Natural killer cell (primary cell): ENCODE measurements at places on chromosomes 3 and 15. TPM values are rescaled to one million over a fixed set of nuclear protein-coding genes. Genes with fewer than 3 reads are reported as not detected.

- DNase-seq, result no peak
Measured at GRCh38 chr3:149180057-149180573, 41.5 kb downstream of the CP start.

DNA sequence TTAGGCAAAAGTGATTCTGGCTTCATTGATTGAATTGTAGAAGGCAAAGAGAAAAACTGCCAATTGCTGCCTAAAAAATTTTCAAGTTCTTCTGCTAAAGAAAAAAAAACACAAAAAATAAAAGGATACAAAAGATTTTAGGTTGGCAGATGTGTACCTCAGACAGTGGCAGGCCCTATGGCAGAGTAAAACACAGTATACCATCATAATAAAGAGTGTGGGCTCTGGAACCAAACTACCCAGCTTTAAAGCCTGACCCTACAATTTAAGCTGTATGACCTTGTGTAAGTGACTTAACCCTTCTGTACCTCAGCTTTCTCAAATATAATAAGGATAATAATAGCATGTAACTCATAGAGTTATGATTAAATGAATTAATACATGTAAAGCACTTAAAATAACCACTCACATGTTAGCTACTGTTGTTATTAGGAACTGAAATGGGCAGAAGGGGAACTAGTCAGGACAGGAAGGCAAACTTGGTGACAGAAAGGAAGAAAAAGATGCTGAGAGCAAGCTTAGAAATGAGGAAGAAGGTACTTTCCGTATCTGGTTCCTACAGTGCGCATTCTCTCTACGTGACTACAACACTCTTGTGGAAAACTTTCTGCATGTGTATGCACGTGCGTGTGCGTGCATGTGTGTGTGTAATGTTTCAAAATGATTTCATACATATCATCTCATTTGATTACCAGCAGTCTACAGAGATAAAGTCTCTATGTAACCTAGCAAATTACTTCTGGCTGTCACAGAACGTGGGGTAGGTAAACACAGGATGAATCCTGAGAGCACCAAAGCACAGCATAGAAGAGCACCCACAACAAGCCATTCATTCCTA is 13.6 kb upstream of the GATM start:
- DNase-seq, result no peak

GRCh38 chr15:37019479-37020433 is 80.6 kb downstream of the MEIS2 start:
- DNase-seq, result no peak

GRCh38 chr3:74106925-74107324 is 482.2 kb upstream of the PDZRN3 start:
- DNase-seq, result no peak

DNA sequence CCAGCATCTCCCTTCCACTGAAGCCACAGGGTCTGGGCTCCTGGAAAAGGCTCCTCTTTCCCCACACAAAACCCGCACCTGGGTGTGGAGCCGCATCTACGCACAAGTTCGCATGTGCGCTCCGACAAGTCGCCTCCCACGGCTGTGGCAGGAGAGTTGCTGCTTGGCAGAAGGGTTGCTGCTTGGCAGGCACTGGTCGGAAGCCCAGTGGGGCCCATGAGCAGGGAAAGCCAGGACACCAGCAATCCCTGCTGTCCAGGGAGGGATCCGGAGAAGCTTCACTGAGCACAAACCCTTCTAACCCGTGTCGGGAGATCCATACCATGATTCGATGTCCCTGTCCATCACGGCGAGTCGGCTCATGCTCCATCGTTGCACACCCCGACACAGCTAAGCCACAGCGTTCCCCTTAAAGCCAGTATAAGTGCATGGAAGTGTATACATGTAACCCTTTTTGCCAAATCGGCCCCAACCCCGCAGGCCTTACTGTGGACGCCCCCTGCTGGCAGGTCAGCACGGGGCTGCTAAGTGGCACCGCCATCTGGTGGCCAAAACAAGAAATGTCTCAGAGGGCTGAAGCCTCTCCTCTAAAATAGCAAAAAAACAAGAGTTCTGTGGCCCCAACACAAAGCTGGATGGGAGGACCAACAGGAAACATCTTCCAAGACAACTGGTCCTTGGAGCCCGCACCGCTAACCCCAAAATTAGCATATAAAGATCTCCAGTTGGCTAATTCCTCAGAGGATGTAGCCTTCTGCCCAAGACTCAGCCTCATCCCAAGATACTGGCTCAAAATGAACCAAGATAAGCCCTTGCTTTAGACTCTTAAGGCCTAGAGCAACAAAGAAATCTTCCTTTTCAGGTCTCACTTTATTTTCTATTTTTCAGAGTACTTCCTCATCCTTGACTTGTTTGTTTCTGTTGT is 8.3 kb downstream of the ANKRD63 start:
- DNase-seq, result peak; percentile 86

- DNase-seq, result no peak
Measured at GRCh38 chr3:66904831-66905493, 93.1 kb upstream of the KBTBD8 start.

DNA sequence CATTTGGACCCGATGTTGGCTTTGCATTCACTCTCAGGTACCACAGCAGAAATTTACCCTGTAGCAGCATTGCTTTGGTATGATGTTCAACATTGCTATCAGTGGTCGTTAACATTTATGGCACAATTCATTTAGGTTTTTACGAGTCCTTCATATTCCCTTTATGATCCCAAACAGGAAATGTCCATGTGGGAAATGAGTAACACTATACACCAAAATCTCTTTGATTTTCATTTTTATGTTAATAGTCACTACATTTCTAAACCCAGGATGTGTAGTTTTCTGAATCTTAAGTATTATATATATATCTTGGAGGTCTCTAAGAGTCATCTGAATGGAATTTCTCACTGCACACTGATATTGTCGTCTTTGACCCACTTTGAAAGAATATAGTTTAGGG is 78.5 kb upstream of the RBMS3 start:
- no peak for DNase-seq

DNA sequence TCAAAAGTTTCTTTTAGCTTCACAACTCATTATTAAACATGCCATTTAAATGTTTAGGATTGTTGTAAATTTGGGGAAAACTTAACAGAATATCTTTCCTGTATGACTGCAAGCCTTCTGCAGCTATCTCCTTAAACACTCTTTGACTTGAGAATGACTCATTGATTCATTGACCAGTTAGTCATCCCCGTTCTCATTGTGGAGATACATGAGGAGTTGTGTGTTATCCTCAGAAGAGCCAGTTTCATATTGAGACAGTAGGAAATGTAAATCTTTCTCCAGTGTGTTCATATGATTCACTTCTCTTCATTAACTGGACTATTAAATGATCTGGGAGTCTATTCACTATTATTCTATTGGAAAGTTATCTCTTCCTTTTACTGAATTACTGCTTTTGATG is 83.0 kb downstream of the CRYGS start:
- no peak for DNase-seq

- DNase-seq, result no peak
Measured at GRCh38 chr3:125322917-125323316, 52.2 kb downstream of the ZNF148 start.

DNA sequence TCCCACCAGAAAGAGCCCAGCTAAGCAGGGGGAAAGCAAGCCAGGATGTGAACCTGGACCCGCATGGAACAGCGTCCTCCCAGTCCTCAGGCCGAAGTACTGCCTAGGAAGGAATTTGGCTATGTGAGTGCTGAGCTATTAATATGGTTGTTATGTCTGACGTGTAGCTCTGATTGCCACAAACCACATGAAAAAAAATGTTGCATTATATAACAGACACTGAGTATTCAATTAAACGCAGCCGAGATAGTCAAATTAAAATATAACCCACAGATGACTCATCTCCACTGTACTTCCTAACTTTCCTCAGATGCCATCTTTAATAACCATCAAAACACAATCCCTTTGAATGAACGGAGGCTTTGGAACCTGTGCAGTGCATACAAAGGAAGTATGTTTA is 111.1 kb downstream of the GABRB3 start:
- DNase-seq, result no peak

- no peak for DNase-seq
Measured at GRCh38 chr3:97871186-97871585, 49.4 kb downstream of the CRYBG3 start.

DNA sequence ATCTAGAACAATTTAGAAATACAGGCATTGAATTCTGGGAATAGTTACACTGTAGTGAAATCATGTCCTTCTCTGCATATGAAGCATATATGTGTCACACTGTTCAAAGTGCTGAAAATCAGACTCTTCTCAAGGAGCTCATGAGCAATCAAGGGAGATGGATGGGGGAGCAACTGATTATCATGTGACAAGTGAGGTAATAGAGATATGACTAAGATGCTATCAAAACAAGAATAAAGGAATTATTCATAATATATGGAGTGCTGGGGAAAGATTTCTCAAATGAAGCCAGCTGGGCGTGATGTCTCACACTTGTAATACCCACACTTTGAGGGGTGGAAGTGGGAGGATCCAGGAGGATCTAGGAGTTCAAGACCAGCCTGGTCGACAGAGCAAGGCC is 74.9 kb upstream of the CHRNB4 start:
- no peak for DNase-seq

DNA sequence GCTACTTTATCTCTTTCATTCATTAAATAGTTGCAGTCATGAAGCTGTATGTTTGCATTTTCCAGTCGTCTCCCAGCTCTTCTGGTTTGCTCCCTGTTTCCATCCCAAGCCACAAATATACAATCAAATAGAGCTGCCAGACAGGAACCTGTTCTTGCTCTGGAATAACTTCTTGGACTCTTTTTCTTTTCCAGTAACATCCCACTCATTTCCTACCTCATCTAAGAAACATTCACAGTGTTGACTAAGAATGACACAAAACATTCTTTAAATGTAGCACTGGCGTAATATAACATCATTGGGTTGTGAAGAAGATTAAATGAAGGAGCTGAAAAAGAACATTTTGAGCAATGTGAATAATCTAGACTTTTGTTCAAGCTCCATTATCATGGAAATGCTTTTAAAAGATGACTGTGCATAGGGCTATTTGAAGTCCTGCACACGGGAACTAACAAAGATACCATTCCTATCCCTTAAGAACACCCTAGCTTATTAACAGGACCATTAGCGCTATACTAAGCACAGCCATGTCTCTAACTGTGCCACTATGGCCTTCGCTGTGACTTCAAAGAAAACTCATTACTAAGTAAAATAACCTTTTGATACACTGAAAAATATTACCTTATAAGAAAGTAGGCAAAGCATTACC is 574.0 kb downstream of the NAALADL2 start:
- no peak for DNase-seq

DNA sequence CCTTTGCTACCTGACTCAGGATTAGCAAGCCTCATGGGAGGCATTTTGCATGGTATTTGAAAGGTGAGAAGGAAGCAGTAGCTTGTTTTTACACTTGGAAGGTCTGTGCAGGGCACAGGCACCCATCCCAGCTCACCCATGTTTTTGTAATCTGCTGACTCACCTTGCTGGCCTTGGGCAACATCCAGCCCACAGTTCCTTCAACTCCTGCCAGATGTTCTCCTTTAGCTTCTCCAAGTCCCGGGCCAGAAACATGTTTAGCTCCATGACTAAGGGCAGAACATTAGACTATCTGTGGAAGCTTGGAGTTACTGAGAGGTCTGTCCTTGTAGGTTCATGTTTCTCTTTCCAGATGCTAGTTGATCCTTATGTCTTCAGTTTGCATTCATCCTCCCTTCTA is 12.4 kb upstream of the ZNF770 start:
- no peak for DNase-seq

GRCh38 chr15:43190178-43190577 is 5.0 kb downstream of the CCNDBP1 start:
- DNase-seq, result no peak

DNA sequence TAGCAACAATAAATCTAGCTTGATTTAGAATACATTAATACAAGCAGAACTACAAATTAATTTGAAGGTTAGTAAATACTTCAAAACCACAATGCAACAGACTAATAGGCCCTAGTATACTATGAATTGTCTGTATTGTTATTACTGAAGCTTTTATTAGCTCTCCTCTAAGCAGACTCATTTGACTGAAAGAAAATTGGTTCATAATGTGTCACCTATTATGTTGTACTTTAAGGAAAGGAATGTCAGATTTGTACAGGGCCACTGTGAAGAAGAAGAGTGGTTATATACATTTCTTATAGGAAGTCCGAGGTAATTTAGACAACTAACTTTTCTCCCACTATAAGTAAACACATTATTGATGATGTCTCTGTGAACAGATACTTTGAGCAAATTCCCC is 954.5 kb downstream of the ZPLD1 start:
- no peak for DNase-seq

GRCh38 chr3:40885430-40885829 is 313.9 kb upstream of the CTNNB1 start:
- no peak for DNase-seq

GRCh38 chr3:132386259-132386658 is 31.0 kb upstream of the DNAJC13 start:
- DNase-seq, result no peak

DNA sequence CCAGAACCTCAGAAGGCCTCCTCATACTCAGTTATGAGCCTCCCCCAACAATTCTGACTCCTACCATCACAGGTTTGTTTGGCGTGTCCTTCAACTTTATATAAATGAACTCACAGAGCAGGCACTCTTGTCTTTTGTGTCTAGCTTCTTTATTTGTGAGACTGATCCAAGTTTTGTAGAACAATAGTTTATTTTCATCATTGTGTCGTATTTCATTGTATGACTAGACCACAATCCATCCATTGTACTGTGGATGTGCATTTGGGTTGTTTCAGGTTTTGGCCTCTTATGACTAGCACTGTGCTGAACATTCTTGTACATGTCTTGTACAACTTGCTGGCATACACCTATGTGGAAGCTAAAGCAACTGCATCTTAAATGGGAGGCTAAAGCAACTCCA is 292.8 kb upstream of the LYSMD4 start:
- no peak for DNase-seq

Gene METTL6
- total RNA-seq, result 9.8 TPM

Gene CGNL1
- not detected for total RNA-seq

Gene ACP3
- 1.7 TPM for total RNA-seq

Gene SNURF
- 19.6 TPM for total RNA-seq

Gene NAALADL2
- not detected for total RNA-seq

Gene ITIH4
- 33.0 TPM for total RNA-seq

Gene RPL35A
- 693 TPM for total RNA-seq

Gene CLCN2
- 7.8 TPM for total RNA-seq

Gene MEX3B
- total RNA-seq, result 1.7 TPM

Gene CHST13
- total RNA-seq, result 0.20 TPM

Gene CLDN18
- total RNA-seq, result not detected
